ENCODE measurements at places on chromosomes 1 and 21. TPM values are rescaled to one million over a fixed set of nuclear protein-coding genes. Genes with fewer than 3 reads are reported as not detected.

RAB25 gene
- total RNA-seq: not detected

SPRR2F gene
- not detected for total RNA-seq

PYHIN1 gene
- not detected for total RNA-seq

KCNJ9 gene
- not detected for total RNA-seq

AKR1A1 gene
- 95.1 TPM for total RNA-seq

OR2G6 gene
- total RNA-seq: not detected

WDR64 gene
- not detected for total RNA-seq

RIMKLA gene
- total RNA-seq: 2.7 TPM
